Activated naive CD4-positive, alpha-beta T cell treated with anti-CD3 and anti-CD28 coated beads, Interleukin-2, amount 10 ng/mL, durations not matched to agents 7 days and 5 days (primary cell): ENCODE measurements at places on chromosomes 5 and 9.

GRCh38 chr5:91864962-91865361, 481.8 kb upstream of the ARRDC3 start:
- DNase-seq = no peak

DNA sequence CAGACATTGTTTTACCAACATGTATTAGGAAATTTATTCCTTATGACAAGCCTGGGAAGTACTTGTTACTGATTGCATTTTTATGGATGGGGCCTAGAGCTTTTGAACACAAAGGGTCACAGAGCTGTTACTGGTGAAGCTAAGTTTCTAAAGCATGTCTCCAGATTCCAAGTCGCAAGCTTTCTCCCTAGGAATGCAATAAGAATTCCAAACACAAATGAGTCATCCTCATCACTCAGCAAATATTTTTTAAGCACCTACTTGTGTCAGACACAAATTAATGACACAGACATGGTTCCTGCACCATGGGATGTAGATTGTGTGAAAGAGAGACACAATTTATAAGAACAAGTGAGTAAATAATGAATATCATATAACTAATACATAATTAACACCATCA, 11.0 kb upstream of the SH3RF2 start:
- DNase-seq = no peak

DNA sequence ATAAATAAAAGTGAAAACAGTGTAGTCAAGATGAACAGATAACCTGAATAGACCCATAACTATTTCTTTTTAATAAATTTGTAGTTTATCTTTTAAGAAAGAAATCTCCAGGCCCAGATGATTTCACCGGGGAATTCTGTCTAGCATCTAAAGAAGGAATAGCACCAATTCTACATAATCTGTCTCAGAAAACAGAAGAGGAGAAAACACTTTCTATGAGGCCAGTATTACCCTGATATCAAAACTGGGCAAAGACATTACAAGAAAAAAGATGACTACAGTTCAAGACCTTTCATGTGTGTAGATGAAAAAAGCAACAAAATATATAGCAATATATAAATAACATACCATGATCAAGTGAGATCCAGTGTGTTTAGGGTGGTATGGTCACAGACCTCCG, 31.4 kb downstream of the TTC23L start:
- no peak for DNase-seq

- DNase-seq = no peak
These were observed 437.1 kb downstream of the PRR16 start for GRCh38 chr5:120901199-120901598.

GRCh38 chr9:127360250-127360649, 36.7 kb upstream of the SLC2A8 start:
- DNase-seq = no peak
